ENCODE measurements at places on chromosomes 7 and 10.

- DNase-seq, result no peak
These were observed 49.9 kb upstream of the VOPP1 start for GRCh38 chr7:55622241-55622640.

DNA sequence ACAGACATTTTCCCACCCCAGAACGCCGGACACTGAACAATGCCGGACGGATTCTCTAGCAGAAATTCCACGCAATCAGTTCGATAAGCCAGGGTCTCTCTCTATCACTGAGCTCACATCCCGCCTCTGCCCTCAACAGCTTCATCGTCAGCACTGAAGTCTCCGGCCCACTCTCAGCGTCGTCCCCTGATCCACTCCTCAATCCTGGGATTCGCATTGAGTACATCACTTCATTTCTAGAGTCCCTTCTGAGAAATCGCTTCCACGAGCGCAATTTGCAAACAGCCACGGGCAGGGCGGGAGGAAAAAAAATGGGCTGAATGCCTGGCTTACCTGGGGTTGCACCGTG lies 365 bp downstream of the YME1L1 start:
- no peak for DNase-seq

DNA sequence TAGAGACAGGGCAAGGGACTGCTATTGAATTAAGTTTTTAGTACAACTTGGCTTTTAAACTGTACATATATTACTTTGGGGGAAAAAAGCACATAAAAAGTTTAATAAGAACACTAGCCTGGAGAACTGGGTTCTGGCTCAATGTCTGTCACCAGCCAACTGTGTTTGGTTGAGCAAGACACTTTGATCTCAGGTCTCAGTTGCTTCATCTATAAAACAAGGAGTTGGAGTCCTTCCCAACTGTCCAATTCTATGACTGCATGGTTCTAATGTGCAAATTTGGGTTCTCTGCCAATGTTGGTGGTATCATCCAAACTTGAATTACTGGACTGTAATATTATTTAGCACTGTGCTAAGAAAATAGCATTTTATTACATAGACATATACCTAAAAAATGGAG lies 50.3 kb downstream of the ATXN7L1 start:
- no peak for DNase-seq

DNA sequence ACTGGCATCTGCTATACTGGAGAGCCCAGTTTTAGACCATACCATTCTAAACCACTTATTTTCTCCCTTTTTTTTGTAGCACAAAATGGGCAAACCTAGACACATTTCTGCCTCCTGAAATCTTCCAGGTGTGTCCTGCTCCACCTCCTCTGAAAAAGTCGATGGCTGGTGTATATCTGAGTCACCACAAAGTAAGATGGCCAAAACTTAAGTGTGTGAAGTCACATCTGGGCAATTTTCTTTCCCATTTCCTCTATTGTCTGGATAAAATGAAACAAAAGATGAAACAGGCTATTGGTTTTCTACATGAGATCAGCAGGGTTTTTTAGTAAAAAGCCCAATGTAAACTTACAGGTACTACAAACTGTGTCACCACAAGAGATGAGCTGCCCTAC lies 65.5 kb downstream of the OSBPL3 start:
- no peak for DNase-seq

DNA sequence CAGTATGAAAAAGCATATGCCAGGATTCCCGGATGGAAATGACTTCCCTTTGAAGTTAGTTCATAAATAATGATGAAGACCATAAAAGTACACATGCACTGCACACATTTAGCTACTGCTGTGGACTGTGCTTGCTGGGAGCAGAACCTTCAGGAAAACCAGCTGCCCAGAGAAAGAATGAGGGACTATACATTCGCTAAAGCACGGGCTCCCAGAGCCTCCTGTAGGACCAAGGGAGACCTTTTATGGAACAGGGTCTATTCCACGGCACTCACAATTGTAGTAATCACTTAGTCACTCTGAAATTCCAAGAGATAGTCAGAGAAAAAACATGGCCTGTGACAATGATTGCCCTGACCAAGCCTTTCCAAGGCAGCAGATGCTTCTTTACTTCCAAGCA lies 24.1 kb downstream of the SORCS3 start:
- no peak for DNase-seq

DNA sequence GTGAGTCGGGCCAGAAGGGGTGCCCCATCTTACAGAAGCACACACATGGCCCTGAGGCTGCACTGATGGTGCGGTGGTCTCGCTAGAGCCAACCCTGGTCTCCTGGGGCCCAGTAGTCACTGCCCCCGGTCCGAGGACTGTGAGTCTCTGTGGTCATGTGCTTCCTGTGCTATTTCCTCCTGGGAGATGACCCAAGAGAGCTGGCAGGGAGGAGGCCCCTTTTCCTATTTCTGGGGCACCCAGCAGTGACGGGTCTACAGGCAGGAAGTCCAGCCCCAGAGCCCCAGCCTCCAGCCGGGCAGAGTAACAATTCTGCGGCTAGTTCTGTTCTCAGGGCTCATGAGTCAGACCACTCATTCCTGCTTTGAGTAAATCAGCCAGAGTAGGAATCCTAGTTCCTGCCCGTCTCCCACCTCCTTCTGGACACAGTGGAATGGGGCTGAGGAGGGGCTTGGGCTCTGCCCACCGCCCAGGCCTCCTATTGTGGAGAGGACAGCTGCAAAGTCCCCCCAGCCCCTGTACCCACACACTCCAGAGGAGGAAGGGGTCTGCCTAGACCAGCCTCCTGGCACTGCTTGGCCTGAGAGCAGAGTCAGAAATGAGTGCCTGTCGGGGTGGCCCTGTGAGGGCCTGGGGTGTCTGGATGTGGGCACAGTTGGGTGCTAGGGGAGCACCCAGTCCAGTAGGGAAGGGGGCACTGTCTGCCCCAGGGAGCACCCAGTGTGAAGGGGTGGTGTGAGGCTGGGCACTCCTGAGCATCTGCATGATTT lies 80.5 kb upstream of the PPIF start:
- DNase-seq, result peak; percentile 51

- DNase-seq, result no peak
These were observed 37.3 kb downstream of the ADRA2A start for GRCh38 chr10:111113961-111114757.

DNA sequence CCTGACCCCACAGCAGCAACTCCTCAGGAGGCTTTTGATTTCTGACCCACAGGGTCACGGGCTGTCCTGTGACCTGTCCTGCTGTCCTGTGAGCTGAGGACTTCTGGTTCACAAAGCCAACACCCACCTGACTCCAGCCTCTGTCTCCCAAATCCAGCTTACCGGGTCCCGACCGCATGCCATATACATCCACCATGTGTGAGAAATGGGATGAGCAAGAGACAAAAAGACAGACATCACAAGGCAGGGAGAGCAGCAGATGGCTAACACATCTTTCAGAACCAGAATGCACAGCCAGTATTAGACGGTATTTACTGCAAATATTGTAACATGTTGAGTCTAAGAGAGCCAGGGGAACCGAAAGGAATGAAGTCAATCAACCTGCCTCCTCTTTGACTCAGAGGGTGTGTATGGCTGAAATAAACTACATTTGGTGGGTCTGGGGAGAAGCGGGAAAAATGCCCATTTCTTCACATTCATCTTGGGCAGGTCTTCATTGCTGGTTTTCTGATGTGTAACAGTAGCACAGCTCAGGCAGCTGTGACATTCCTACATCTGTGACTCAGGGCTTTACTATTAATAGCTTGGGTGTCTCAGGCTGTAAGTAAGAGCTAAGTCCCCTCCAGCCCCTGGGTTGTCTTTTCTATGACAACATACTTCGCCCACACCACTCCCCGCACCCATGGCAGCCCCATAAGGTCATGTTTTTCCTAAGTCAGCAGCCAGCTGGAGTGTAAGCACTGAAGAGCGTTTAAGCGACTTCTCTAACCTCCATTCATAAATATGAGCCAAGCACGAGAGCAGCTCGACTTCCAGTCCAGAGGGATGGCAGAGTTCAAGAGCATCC lies 25.0 kb downstream of the ABLIM1 start:
- DNase-seq, result peak; percentile 79

GRCh38 chr7:140621401-140622021 lies 19.1 kb downstream of the DENND2A start:
- DNase-seq, result no peak

DNA sequence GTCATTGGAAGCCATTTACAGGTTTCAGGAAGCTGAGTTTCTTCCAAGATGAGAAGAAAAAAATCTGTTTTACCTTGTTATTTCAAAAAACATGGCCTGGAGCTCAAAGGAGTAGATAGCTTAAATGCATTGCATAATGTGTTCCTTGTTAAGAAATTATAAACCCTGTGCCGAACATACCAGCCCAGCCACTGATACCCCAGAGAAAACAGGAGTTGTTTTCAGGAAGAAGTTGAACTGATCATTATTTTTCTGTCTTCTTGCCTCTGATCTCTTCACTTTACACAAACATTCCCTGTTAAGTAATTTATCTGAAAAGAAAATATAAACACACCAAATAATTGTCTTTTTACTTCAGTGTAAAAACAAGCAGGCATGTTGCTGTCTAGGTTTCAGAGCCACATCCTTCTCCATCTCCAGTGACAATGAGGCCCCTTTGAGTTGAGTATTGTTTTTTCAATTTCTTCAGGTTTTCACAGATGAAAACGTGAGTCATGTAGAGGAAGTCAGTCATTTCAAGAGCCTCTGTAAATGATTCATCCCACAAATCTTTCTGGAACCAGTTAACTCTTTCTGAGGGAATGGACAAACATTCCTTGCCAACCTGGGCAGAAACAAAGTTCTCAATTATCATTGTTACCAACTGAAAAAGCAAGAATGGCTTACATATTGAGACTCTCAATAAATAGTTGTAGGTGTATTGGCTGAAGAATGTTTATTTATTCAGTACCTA lies 244.2 kb downstream of the IPMK start:
- peak; percentile 60 for DNase-seq

- no peak for DNase-seq
These were observed 162.1 kb upstream of the NOBOX start for GRCh38 chr7:144565586-144565985.

- DNase-seq, result no peak
These were observed 87.4 kb downstream of the INPP5A start for GRCh38 chr10:132624847-132625471.

- no peak for DNase-seq
These were observed 46.0 kb downstream of the ZNF777 start for GRCh38 chr7:149414745-149415390.

- no peak for DNase-seq
These were observed 96.1 kb downstream of the PAXIP1 start for GRCh38 chr7:154906736-154907355.

DNA sequence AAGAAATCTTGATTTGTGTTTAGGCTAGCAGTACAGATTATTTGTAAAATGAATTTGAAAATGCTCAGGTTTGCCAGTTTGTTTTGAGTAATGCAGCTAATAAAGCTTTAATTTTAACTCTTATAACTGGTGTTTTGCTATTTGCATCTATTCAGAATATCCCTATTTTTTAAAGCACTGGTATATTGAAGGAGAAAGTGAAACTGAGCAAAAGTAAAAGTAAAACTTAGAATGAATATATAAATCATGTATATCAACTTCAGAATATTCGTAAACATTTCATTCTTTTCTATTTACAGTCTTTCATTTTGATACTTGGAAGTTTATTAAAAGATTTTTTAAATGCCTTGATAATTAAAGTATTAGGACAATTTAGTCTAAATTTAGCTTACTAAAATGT lies 26.2 kb downstream of the TASOR2 start:
- no peak for DNase-seq

DNA sequence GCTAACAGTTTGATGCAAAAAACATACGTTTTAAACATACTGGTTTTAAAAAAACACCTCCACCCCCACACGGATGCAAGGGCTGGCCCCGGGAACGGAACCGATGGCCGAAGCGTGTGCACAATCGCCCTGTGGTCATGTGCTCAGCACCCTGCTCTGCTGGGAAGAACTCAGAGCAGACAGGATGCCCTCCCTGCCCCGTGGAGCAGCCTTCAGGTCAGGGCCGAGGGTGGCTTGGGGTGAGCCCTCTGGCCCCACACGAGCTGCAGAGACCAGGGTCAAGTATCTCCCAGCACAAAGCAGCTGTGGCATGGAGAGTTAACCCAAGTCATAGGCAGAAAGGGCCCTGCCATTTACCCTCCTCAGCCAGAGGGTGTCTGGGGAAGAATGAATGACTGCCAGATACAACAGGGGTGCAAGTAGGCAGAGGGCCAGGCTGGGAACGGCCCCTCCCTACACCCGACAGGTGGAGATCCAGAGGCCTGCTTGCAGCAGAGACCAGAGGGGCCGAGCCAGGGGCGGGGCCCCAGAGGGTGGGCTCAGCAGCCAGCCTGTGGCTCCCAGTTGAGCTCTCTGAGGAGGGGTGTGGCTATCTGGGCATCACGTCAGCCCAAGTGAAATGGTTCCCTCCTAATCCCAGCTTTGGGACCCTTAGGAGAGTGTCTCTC lies 56.8 kb downstream of the ZRANB1 start:
- DNase-seq, result no peak

DNA sequence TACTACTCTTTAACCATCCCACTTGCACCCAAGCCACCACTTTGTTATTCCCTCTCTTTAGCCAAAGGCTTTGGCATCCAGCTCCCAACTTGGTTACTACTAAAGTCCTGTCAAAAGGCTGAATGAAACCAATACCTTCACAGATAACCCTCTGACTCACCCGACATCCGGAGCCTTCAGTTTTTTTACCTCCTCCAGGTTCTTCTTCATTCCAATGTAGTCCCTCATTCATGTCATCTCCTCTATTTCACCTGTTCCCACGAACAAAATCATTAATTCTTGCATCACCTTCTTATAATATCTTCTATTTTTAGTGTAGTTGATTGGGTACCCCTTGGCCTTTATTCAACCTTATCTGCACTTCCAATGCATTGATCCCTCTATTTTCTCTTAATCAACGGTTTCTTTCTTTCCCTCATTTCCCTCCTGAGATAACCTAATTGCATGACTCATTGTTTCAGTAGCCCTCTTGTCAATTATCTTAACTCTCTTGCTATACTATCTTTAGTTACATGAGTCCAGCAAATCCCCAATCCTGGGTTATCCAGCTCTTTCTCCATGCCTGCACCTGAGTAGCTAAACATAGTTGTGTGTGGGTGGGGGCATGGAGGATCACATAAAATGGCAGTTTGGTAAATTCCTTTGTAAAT lies 87.2 kb upstream of the COL1A2 start:
- no peak for DNase-seq

DNA sequence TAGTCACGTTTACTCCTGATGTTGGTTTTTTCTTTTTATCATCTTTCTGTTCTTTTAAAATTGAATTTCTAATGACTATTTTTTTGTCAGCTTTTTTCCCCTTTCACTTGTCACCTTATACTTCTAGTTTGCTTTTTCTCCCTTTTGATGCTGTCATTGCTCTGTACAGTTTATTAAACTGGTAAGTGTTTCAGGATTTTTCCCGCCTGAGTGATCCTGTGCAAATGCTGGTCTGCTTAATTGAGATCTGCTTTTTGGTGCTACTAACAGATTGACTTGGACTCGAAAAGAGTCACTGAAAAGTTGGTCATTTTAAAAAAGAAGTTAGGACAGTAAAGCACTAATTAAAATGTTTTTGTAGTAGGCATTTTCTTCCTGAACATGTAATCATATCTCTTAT lies 95.2 kb downstream of the PHTF2 start:
- no peak for DNase-seq

Data from HS-27A (cell line).